T47D (cell line): ENCODE measurements at places on chromosomes 7 and 10.
A peak's percentile ranks its signal among the peaks of the same experiment; 100 is the strongest.

GRCh38 chr7:16359216-16359615 is 62.1 kb downstream of the CRPPA start:
- DNase-seq = no peak

GRCh38 chr7:22686620-22687019 is 40.4 kb upstream of the IL6 start:
- DNase-seq = no peak

DNA sequence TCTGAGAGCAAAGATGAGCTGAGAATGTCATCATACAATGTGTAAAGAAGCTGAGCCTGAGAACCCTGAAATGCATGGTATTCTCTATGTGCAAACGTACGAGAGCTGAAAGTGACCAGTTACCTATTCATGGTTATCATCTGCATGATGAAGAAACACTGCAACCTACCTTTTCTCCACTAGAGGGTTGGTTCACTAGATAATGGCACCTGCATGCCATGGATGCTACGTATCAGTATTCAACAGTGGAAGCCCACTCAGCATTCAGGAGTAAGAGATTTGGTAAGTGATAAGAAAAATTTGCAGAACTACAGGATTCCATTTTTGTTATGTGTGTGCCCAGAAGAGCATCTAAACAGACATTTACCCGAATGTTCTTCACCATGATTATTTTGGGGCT is 145.4 kb downstream of the PTPRN2 start:
- no peak for DNase-seq

GRCh38 chr7:94513565-94513860 is 3.9 kb downstream of the CASD1 start:
- DNase-seq = no peak

DNA sequence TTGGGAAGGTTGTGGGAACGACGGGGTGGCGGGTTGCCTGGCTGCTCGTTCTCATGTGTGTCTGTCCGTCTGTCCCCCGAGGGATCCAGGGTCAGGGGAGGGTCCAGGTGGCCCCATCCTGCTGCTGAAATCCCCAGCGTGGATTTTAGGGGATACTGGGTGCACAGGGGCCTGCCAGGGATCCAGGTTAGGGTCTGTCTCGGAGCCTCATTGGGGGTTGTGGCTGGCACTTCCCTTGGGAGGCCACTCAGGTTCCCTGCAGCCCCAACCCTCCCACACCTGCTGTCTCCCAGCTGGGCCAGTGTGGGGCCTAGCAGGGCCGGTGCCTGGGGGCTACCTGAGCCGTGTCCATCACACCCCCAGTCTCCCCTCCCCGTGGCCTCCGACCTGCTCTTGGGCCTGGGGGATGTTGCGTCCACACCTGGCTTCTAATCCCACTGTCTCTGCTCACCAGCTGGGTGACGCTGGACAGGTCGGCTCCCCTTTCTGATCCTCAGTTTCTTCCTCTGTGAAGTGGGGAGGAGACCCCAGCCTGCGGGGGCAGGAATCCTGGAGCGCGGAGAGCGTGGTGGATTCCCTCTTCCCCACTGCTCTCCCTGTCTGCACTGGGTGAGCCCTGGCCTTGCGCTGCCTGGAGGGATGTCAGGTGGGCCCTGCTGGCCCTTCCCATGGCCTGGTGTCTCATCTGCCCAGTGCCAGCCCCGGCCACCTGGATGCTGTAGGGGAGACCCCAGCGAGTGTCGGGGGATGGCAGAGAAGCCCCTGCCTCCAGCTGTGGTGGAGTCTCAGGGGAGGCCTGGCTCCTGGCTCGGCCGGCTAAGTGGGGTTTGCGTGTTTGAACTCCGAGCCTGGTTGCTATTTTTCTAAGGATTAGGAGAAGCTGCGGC is 81.6 kb downstream of the UNCX start:
- no peak for DNase-seq

DNA sequence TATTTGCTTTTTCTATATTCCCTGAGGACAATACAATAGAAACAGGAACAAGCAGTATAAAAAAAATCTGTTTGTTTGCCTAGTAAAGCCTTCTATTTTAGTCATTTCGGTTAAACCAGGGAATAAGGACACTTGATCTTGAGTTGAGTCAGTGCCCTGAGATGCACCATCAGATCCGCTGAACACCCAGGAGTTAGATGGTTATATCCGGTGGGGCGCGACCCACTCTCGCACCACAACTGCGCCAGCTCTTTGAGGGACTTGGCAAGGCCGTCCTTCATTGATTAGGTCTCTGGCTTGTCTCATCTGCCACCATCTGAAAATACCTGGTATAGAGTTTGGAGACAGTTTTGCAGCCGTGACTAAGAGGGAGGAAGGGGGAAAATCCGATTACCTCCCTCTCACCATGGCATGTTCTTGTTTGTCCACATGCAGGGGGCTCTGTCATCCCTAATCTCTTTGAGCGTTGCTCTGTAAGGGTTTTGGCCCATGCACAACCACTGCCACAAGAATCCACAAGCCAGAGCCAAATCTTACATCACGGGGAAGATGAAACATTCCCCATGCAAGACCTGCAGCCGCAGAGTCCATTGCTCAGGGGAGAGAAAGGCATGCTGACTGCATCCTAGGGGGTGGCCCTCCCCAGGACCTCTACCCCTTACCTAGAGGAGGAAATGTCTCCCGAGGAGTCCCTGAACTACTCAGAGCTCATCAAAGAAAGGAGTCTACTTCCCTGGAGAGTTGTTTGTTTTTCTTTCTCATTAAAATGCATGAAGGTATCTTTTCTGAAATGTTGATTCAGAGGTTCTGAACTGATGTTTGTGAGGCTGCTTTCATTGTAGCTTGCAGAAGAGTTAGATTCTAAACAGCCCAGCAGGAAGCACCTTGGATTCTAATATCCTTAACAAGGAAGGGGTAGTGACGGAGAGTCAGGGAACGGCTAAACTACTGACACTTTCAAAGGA is 101.6 kb upstream of the FAM171A1 start:
- no peak for DNase-seq

DNA sequence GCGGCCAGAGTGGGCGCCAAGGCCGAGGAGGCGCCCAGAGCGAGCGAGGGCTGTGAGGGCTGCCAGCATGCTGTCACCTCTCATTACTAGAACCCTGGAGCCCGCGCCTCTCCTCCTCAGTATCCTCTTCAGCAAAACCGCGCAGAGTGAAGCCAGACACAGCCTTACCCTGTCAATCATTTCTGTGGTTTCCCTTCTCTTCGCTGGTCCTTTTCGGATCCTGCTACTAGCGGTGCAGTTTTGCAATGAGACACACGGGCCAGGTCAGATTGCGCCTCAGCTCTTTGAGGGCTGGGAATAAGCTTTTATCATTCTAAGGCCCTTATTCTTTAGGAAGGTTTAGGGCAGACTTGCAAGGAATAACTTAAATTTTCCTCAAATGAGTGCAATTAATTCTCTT is 55.5 kb upstream of the FAM171A1 start:
- DNase-seq = peak; percentile 38

DNA sequence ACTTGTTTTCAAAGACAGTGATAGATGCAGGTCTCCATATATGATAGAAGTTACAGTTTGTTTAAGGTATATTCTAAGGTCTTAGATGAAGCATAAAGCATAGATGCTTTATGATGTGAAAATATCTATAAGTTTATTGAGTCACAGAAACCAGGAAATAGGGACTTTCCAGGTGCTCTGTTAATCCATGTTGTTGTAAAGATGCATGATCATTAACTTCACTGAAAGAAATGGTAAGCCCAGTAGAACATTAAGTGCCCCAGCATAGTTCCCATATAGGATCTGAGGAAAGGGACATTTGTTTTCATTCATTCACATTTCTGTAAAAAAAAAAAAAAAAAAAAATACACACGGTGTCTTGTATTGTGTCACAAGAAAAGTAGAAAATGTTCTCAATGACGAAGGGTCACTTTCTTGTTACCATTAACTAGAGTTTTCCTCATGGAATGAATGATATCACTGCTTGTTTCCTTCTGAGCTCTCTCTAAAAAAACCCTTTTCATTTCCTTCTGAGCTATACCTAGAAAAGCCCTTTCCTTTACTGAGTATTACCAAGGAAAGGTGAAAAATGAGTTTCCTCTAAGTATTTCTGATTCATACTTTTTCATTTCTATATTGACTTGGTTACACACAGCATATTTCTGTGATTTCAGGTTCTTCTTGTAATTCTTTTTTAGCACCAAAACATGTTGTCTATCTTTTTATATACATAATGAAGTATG is 105.2 kb downstream of the MACC1 start:
- no peak for DNase-seq

GRCh38 chr10:78044699-78045098 is 11.0 kb downstream of the RPS24 start:
- no peak for DNase-seq

GRCh38 chr7:149562602-149563001 is 65.0 kb upstream of the ZNF746 start:
- no peak for DNase-seq

- no peak for DNase-seq
Measured at GRCh38 chr10:46538717-46539426, 17.6 kb downstream of the GPRIN2 start.

DNA sequence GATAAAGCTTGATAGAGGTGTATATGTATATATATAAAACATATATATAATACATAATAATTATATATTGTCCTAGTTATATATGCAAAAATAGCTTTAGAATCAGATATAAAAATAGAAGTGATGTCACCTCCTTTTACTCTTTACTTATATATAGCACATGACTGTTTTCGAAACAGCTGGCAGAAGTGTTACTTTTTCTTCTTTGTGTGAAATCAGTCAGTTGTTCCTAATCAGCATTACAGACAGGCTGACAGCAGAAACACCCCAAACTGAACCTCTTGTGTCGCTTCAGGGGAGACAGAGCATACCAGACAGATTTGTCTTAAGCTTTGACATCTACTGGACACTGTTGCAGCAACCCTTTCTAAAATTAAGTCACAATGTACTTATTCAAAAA is 684.9 kb upstream of the CELF2 start:
- DNase-seq = no peak

DNA sequence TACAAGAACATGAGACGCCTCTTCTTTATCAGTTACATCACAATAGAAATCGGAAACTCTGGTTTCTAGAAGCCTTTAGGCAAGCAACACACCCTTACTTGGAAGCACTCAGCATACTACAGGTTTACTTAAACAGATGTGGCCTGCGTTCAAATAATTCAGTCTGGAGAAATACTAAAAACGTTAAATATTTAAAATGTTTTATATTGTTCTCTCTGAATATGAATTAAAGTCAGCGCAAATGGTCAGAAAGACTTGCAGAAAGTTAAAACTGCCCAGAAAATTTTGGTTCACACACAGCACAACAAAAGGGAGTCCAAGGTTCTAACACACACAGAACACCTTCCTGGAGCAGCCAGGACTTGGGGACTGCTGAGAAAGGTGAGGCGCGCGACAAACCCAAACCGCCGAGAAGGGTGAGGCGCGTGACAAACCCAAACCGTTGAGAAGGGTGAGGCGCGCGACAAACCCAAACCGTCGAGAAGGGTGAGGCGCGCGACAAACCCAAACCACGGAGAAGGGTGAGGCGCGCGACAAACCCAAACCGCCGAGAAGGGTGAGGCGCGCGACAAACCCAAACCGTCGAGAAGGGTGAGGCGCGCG is 25.8 kb downstream of the ESYT2 start:
- DNase-seq = no peak

GRCh38 chr7:45082831-45083331 is 5.9 kb downstream of the NACAD start:
- peak; percentile 21 for DNase-seq

DNA sequence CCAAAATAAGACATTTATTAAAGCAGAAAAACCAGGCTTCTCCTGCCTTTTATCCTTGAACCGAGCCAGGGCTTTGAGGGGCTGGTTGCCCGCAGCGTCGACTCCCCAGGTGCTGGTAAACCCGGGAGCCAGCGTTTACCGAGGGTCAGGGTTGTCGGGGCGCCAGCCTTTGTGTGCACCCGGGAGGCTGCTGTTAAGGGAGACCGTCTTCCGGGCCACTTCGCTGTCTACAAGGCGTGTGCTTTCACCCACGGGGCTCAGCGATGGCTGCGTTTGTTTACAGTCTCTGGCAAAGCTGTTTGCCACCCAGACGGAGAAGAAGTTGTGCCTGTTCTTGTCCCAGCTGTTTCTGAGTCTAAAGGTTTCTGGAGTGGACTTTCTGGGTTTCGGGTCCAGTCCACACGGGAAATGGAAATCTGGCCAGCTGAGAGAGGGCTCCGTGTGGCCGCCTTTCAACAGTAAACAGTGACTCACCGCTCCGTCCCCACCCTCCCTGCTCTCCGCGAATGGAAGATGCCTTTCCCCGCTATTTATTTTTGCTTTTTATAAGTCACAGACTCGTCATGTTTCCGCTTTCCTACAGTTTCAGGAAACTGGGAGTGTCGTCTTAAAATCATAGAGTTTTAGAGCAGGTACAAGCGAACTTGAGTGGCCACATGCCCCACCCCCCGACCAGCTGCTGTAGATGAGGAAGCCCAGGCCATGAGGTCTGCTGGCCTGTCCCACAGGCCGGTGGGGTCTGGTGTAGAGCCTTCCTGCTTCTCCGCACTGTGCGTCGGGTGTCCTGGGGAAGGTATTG is 2.2 kb downstream of the MAFK start:
- peak; percentile 84 for DNase-seq

DNA sequence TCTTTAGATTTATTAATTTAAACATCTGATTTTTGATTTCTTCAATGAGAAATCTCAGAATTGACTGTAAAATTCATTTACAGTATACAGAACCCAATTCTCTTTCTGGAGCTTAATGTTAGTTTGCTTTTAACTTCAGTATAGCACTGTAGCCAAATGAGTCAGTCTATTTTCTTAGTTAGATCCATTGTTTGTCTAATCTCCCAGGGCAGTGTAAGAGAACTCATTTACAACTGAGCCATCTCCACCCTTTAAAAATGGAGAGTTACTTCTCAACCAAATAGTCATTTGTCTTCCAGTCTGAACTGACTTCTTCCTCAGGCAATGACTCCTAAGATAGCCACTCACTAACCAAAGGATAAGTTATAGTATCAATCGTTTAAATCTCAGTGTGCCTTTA is 3.0 kb upstream of the WNT2 start:
- no peak for DNase-seq

- no peak for DNase-seq
Measured at GRCh38 chr7:30844483-30844874, 67.2 kb upstream of the AQP1 start.

DNA sequence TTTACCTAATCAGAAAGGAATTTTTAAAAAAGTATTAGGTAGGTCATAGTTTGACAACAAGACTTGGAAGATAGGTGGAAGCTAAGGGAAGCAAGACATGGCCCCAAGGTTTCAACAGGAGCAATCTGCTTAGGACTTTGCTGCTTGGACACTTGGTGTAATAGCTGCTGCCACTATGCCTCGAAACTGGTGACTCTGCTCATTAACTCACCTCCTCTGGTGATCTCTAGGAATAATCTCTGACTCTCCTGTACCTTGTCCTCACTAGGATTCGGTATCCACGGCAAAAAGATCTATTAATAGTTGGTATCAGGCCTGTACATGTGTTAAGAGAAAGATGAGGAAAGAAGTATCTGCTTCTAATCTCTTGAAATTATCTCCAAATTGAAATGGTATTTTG is 53.1 kb downstream of the PTEN start:
- no peak for DNase-seq

GRCh38 chr7:129417073-129417472 is 17.2 kb upstream of the STRIP2 start:
- DNase-seq = no peak
